Uterus (tissue), 4 donors: ENCODE measurements at places on chromosomes 3 and 15. TPM values are rescaled to one million over a fixed set of nuclear protein-coding genes. Genes with fewer than 3 reads are reported as not detected.

GRCh38 chr3:119456469-119456868 is 6.9 kb downstream of the TMEM39A start:
- no peak for DNase-seq

The SCG5 gene
- total RNA-seq, result not detected

The DUOX2 gene
- 0.70 TPM for total RNA-seq

The CD86 gene
- total RNA-seq, result 3.6 TPM

The OR5K2 gene
- not detected for total RNA-seq

The ZIC1 gene
- not detected for total RNA-seq

GRCh38 chr3:162072656-162073164 is 576.1 kb downstream of the OTOL1 start:
- DNase-seq, result no peak

DNA sequence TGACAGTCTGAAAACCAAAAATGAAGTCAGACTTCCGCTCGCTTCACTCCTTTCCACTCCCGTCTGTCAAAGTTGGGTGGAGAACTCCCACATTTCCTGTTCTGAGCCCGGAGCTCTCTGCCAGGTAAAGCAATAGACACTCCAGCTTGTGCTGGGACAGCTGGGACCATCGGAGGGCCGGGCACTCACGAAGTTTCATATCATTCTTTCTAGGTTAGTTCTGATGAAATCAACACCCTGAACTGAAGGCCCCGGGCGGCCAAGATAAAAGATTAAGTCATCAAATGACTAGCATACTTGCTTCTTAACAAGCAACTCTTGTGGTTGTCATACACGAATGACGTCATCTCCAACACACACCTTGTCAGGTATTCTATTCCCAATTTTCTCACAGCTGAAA is 42.1 kb downstream of the MAGI1 start:
- DNase-seq, result no peak

GRCh38 chr3:27666708-27667107 is 55.4 kb downstream of the EOMES start:
- peak; percentile 19 for DNase-seq

GRCh38 chr3:194785315-194785714 is 99.6 kb downstream of the FAM43A start:
- no peak for DNase-seq

- no peak for DNase-seq
These were observed 53.3 kb upstream of the ETV5 start for GRCh38 chr3:186162221-186162620.

GRCh38 chr3:42979044-42979972 is at the start of gene GASK1A:
Gene GASK1A, plus strand, starts transcription at chr3:42979311. Its CDS starts 332 bp downstream, at chr3:42979643.
- peak; percentile 70 for DNase-seq

GRCh38 chr15:92608866-92609700 is 46.5 kb downstream of the FAM174B start:
- DNase-seq, result no peak
